ENCODE measurements at places on chromosomes 6 and 20. TPM values are rescaled to one million over a fixed set of nuclear protein-coding genes. Genes with fewer than 3 reads are reported as not detected.

The MGME1 gene
- total RNA-seq: 27.4 TPM

The SIRPG gene
- total RNA-seq: not detected

DNA sequence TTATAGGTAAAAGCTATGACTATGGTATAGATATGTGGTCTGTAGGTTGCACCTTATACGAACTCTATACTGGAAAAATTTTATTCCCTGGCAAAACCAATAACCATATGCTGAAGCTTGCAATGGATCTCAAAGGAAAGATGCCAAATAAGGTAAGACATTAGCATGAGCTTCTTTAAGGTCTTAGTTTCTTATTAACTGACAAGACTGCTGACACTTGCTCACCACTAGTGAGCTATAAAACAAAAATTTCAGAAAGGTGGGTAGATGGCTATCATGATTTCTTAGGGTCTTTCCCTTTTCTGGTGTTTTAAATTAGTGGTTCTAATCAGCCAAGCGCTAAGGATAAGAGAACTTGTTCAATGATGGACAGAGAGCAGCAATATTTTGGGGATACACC is 21.9 kb downstream of the FAM217A start:
- no peak for DNase-seq

DNA sequence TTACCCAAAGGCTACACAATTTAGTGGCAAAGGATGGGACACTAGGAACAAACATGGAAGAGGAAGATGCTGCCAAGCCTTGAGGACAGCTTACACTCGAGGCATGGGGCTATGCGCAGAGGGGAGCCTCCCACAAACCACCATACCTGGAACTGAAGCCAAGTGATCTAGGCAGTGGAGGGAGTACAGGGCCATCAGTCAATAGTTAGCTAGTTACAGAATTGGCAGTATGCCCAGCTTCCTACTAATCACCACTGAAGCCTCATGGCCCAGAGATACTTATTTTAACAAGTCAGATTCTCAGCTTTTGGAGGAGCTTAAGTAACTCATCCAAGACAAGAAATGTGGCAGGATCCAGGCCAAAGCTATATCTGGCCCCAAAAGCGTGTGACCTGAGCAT is 226.6 kb upstream of the MOCS1 start:
- DNase-seq: peak; percentile 1

The OLIG3 gene
- not detected for total RNA-seq

- no peak for DNase-seq
These were observed 83.9 kb downstream of the CDC5L start for GRCh38 chr6:44471271-44471981.

- no peak for DNase-seq
These were observed at the start of gene PTK6 for GRCh38 chr20:63536997-63537524. PTK6 (minus strand) TSS chr20:63537376; CDS start chr20:63537314, 62 bp downstream.

- no peak for DNase-seq
These were observed 7.7 kb upstream of the MRGBP start for GRCh38 chr20:62788607-62789006.

DNA sequence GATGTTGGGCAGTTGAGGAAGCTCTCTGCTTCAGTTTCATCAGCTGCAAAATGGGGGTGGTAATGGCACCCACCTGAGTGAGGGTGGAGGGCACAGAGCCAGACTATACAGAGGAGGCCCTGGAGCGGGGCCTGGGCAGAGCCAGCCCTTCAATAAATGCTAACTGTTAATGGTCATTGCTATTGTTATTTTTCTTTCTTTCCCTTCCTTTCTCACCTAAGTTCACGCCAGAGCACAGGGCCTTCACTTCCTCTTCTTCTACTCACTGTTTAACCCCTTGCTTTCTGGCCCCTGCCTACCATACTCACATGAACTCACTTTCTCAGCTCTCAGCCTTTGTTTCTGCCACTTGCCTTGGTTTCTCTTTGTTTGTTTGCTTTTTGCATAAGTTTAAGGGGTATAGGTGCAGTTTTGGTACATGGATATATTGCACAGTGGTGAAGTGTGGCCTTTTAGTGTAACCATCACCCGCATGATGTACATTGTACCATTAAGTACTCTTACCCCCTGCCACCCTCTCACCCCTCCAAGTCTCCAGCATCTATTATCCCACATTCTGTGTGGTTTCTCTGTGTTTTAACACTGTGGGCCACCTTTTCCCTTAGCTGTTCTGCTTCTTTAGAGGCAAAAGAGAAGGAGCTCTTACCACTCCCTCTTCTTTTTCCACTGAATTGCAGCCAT is 7.5 kb upstream of the RREB1 start:
- no peak for DNase-seq

The MMP24 gene
- total RNA-seq: 1.7 TPM

DNA sequence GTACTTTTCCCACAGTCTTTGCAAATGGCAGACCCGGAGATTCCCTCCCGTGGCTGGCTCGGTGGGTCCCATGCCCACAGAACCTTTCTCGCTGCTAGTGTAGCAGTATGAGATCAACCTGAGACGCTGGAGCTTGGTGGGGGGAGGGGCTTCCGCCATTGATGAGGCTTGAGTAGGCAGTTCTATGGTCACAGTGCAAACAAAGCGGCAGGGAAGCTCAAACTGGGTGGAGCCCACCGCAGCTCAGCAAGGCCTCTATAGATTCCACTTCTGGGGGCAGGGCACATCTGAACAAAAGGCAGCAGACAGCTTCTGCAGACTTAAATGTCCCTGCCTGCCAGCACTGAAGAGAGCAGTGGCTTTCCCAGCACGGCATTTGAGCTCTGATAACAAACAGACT is 186.0 kb upstream of the KCNK16 start:
- DNase-seq: no peak

DNA sequence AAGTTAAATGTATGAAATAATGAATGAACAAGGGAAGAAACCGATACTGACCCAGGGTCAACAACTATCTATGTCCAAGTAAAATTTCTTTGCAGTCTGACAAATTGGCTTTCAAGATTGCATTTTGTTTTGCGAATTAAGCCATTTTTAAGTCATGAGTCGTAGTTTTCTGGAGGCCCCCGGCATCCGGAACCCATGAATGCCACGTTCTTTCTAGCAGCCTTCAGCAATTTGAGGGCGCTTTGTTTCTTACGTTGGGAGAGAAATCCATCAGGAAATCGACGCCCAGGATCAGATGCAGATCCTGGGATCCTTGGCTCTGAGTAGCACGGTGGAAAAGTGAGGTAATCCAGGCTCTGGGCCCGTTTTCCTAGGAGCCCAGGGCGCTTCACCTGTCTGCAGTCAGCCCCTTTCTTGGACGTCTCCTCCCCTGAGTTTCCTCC is 309 bp upstream of the ABRACL start:
- no peak for DNase-seq

The ARFGEF3 gene
- total RNA-seq: 2.2 TPM

GRCh38 chr6:161056451-161056850 is 64.9 kb downstream of the MAP3K4 start:
- DNase-seq: no peak

The KIF6 gene
- total RNA-seq: 2.7 TPM

DNA sequence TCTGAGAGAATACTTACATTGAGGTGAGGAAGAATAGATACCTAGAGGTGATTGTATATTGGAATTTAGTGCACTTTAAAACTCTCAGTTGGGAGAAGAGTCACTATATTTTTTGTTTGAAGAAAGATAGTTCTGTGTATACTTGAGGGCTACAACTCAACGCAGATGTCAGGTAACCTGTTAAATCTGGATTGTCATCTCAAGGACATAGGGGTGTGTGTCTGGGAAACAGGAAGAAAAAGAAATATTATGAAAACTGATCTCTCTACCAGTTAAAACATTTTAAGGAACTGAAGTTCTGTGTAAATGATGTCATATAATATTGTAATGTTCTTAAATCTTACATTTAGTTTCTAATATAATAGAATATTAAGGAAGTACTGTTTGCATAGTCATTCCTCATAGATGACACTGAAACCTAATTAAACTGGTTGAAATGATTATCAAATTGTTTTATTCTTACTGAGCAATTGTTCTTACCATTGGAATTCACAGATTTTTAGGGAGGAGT is 86.2 kb downstream of the SMAP1 start:
- DNase-seq: no peak

The TASP1 gene
- 6.3 TPM for total RNA-seq

DNA sequence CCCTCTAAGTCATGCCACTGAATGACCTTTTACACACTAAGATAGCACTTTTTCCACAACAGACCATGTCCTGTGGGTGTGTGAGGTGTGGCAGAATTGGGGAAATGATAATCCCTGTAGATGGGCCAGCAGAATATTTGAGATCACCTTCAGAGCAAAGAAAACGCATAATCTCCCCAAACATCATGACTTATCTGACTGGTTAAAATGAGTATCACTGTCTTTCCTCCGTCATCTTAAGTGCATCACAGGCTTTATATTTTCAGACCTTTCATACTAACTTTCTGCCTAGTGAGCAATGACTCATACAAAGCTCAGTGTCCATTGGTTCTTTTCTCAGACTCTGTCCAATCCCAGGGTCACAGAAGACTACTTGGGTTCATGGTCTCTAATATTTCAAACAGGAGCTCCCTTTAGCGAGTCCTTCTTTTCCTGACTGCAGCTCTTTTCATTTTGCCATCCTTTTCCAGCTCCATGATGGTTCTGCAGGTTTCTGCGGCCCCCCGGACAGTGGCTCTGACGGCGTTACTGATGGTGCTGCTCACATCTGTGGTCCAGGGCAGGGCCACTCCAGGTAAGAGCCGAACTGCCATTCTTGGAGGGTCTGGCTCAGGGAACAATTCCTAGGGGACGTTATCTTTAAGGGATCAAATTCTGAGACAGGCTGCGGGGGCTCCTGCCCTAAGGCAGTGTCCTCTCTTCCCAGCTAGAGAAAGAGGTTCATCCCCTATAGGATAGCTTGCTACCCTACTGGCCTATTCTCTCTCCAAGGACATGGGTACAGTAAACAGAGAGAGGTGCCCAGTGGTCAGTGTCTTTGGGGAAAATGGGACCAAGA is at the start of gene HLA-DPB1:
Gene HLA-DPB1 (plus strand): TSS at position 423 of the 838 bp plus-strand sequence. CDS start 52 bp downstream, at position 475.
- peak; percentile 69 for DNase-seq

- no peak for DNase-seq
These were observed 37.6 kb upstream of the CHMP4B start for GRCh38 chr20:33773412-33774089.

The MAN1A1 gene
- 5.0 TPM for total RNA-seq

GRCh38 chr20:17568972-17569521 is 828 bp upstream of the DSTN start:
- DNase-seq: peak; percentile 100

GRCh38 chr20:3420211-3420707 is 12.8 kb upstream of the DNAAF9 start:
- DNase-seq: peak; percentile 72

The EPPIN gene
- total RNA-seq: not detected

DNA sequence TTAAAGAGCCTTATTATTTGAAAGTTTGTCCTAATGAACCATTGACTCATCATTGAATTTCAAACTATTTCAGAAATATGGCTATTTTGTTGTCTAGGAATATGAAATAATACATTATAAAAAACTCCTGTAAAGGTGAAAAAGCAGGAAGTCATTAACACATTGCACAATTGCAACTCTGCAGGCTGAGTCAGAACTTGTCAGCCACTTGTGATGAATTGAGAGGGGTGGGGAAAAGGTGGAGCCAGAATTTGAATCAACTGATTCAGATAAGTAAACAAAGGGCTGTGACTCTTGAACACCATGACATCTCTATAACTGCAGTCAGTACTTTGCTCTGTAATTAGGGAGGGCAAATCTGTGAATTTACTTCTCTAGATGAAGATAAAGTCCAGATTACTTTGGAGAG is 6.0 kb downstream of the C6orf141 start:
- peak; percentile 94 for DNase-seq

The CTSZ gene
- 14.9 TPM for total RNA-seq

The ESR1 gene
- not detected for total RNA-seq

GRCh38 chr6:33861722-33862121 is 57.9 kb upstream of the MLN start:
- DNase-seq: no peak

DNA sequence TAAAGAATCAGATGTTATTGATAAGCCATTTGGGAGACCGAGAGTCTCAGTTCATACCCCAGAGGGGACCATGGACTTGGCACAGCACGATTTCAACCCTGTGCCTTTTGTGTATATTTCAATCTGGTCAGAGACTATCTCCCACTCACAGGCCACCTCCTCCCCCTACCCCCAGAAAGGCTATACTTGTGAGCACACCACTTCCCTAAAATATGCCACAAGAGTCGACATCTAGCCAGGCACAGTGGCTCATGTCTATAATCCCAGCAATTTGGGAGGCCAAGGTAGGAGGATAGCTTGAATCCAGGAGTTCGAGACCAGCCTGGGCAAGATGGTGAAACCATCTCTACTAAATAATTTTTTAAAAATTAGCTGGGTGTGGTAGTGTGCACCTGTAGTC is 13.6 kb upstream of the TCF15 start:
- no peak for DNase-seq

DNA sequence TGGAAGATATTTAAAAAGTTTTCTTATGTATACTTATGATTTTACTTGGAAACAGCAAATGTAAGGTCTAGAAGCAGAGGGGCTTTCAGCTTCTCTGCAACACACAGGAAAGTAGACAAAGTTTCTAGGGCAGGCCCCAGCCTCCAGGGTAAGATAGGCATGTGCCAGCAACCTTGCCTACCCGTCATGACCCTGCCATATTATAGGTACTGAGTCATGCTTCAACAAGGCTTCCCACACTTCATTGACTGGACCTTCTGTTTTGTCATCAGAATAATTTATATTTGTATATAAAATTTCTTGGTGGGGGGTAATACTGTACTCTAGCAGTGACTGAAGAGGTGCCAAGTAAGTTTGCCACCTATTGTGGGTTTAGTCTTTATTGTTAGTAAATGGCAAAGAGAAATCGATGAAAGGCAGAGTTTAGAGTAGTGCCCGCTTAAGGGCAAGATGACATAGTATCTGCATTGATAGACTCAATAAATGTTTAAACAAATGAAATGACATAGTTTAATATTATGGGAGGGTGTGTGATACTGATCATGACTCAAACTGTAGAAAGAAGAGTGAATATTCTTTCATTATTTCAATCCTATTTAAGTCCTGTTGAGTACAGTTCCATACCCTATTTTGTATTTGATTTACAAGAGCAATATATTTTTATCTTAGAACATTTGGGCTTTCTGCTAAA is 95.6 kb downstream of the JARID2 start:
- DNase-seq: peak; percentile 91

- no peak for DNase-seq
These were observed 101.4 kb downstream of the IRF4 start for GRCh38 chr6:492816-493414.

- no peak for DNase-seq
These were observed 8.6 kb upstream of the NKAIN4 start for GRCh38 chr20:63262836-63263235.

- DNase-seq: peak; percentile 12
These were observed 228.5 kb downstream of the ZMYND8 start for GRCh38 chr20:47127999-47128398.

The GTSF1L gene
- total RNA-seq: not detected

- no peak for DNase-seq
These were observed 26.8 kb downstream of the DACT2 start for GRCh38 chr6:168292826-168293225.

- DNase-seq: no peak
These were observed 19.4 kb downstream of the SYNDIG1 start for GRCh38 chr20:24488800-24489175.

The SFTA2 gene
- not detected for total RNA-seq

All from M059J (cell line).